Fibroblast of skin of abdomen (primary cell): ENCODE measurements at places on chromosomes 2 and 18.

DNA sequence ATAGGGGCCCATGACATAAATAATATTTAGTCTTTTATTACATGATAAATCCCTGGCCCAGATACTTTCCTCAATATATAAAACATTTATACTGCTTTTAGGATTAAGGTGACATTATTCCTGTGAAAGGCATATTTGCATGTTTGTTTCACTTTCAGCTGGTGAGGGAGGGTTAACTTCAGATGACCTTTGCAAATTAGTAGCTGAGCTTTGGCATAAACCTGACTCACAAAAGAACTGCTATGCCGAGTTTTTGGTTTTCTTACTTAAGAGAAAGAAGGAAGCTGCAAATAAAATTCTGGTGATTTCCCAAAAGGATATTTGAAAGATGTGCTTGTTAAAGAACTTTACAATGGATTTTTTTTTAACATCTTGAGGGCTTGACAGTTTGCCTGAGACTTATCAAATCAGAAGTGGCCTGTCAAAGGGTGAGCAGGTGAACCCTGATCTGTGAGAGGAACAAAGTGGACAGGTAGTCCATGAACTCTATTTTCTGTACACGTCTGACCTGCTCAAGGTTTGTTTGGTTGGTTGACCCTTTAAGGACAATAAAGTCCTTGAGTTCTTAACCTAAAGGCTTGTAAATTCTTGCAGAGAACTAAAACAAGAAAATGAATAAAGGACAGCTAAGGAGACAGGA lies 93.5 kb downstream of the FAM124B start:
- no peak for DNase-seq

GRCh38 chr18:9469685-9470084 lies 5.6 kb upstream of the RALBP1 start:
- DNase-seq, result no peak

DNA sequence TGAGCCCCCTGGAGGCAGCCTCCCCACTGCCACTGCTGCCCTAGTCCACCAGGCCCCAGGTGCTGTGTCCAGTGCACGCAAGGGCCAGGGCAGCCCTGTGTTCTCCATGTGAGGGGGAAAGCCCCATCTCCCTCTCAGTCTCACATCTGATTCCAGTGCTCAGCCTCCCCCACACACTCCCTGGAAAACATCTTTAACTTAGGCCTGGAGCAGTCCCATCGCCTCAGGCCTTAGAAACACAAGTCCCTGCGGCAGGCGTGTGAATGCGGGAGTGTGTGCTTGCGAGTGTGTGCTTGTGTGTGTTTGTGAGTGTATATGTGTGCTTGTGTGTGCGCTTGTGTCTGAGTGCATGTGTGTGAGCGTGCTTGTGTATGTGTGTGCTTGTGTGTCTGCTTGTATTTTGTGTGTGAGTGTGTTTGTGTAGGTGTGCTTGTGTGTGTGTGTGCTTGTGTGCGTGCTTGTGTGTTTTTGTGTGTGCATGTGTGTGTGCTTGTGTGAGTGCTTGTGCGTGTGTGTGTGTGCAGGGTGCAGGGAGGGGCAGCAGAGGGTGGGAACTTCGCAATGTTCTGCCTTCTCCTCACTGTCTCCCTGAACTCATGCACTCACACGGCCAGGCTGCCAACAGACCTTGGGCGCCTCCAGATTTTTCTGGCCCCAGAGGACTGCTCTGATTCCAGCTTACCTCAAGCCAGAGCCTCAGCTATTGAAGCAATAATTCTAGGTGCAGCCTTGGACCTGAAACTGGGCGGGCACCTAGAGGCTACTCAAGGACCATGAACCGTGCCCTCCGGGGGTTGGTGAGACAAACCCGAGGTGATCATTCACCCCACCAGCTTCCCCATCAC lies 139.6 kb downstream of the CABLES1 start:
- no peak for DNase-seq

DNA sequence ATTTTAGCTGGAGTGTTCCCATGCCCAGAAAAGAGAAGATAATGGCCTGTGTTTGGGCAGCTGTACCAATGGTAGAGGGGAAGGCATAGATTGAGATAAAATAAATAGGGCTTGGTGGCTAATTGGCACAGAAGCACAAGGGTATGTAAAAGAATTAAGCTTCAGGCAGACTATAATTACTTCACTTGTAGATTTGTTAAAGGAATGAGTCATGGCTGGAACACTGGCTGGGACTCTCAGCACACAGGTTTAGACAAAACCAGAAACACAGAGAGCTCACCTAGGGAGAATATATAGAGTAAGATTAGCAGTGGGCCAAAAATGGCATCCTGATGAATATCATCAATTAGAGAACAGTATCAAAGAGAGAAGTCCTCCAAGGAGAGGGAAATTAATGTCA lies 198.3 kb upstream of the FIGN start:
- no peak for DNase-seq
